ENCODE measurements at places on chromosomes 11 and 22.

- no peak for DNase-seq
These were observed 946.3 kb downstream of the JRKL start for GRCh38 chr11:97336064-97336463.

- DNase-seq: no peak
These were observed 26.5 kb upstream of the WNT7B start for GRCh38 chr22:46003271-46004091.

DNA sequence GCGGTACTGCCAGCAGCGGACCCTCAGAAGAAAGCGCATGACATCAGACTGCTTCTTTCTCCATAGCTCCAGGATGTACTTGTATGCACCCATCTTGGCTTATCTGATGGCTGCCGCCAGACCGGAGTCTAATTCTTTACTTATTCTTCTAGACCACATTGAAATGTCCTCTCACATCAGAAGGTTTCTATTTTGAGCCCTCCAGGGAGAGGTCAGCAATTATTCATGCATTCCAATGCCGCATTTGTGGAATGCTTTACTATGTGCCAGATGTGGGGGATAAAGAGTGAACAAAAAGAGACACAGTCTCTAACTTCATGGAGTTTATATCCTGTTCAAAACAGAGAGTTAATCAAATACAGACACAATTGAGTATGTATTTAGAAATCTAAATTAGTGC lies 230.1 kb downstream of the MIAT start:
- DNase-seq: peak; percentile 75

GRCh38 chr22:46750863-46751443 lies 11.5 kb upstream of the TBC1D22A start:
- DNase-seq: no peak

DNA sequence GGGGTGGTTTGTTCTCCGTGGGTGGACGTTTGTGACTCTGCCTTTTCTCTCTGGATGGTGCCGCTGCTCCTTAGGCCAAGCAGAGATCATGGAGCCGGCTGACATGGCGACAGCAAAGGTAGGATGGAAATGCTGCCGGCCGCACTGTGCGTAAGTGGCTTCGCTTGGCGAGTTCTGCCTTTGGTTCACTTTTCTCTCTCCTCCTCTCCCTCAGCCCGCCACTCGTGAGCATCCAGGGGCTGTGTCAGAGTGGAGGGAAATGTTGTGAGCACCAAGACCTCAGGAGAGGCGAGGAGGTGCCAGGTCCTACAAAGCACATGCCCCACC lies 80.5 kb downstream of the GRAMD1B start:
- DNase-seq: no peak

Data from HS-5 (cell line).